NCI-H1048 (cell line): ENCODE measurements at places on chromosomes 4 and X.

DNA sequence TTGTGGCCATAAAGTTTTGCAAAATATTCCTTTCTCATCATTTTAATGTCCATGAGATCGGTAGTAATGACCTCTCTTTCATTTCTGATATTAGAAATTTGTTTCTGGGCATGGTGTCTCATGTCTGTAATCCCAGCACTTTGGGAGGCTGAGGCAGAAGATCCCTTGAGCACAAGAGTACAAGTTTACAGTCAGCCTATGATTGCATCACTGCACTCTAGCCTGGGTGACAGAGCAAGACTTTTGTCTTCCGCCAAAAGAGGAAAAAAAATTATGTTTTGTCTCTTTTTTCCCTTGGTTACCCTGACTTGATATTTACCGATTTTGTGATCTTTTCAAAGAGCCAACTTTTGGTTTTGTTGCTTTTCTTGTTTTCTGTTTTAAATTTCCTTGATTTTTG lies 10.8 kb upstream of the NKAP start:
- no peak for DNase-seq

DNA sequence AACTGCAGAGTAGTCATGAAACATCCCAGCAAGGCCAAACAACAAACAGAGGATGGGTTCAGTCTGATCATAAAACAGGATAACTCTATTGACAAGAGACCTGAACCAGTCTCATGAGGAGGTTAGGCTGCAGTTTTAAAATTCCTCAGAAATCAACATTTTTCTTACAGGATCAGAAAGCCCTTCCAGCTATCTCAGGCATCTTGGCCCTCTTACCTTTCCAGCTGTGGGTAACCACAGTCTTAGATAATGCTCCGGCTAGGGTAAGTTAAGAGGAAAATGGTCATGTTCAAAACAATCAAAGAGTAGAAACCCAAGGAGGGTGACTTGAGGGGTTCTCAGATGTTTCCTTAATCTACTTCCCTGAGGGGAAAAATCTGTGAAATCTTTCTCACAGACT lies 5.1 kb downstream of the CTSO start:
- no peak for DNase-seq

DNA sequence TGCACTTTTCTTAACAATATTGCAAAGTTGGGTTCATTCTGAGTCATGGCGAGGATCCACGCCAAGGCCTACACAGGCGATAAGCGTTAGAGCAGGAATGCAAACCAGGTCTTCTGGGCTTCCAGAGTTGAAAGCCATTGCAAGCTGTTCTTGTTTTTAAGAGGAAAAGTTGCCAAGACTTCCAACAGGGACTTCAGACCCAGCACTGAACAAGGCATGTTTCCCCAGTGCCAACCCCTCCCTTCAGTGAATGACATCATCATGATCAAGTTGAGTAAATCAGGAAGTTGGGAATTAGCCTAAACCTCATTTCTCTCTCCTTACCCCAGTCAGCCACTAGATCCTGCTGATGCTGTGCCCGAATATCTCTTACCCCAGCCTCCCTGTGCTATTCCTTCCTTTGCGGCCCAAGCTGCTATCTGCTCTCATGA lies 355.1 kb downstream of the HS3ST1 start:
- no peak for DNase-seq

GRCh38 chr4:57220172-57220571 lies 110.0 kb upstream of the IGFBP7 start:
- DNase-seq: no peak

DNA sequence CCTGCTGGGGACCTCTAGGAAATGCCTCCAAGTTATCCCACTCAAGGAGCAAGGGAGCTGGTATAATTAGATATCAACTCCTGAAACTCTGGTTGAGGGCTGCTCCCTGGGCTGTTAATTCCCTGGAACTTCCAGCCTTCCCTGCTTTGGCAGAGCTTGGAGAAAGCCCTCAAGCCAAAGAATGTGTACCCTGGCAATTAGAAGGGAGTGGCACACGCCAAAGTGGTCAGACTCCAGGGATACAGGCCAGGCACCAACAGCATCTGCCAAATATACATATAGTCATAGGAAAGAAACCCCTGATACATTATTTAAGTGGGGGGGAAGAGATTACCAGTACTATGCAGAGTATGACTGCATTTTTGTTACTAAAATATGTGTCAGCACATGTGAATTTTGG lies 616.8 kb downstream of the BCOR start:
- DNase-seq: no peak

DNA sequence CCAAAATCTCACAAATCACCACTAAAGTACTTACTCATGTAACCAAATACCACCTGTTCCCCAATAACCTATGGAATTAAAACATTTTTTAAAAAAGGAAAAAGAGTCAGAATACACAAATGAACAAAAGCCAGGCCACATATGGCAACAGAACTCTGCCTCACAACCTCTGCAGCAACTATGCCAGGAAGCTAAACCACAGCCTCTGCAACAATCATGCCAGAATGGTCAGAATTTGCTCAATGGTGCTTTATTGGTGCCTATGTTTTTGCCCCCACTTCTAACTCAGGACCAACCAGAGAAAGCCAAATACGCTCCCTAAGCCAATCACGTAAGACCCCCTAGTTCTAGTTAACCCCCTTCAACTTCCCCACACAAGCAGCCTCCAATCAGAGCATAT lies 69.6 kb downstream of the HOPX start:
- no peak for DNase-seq

DNA sequence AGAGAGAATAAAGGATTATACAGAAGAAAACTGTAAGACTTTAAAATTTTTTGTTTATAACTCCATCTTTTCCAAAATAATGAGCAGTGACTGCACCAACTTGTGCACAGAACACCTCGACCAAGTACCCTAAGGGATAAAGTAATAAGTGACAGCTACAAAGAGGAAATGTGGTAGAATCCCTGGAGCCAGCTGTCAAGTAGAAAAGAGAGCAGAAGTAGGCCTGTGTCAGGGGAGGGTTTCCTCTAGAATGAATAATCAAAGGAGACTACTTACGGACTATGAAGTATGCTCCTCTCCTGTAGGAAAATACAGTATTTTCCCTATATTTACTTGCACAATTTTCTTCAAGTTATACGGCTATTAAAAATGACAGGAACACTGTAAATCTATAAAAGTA lies 1.2 kb downstream of the EIF1AX start:
- no peak for DNase-seq

DNA sequence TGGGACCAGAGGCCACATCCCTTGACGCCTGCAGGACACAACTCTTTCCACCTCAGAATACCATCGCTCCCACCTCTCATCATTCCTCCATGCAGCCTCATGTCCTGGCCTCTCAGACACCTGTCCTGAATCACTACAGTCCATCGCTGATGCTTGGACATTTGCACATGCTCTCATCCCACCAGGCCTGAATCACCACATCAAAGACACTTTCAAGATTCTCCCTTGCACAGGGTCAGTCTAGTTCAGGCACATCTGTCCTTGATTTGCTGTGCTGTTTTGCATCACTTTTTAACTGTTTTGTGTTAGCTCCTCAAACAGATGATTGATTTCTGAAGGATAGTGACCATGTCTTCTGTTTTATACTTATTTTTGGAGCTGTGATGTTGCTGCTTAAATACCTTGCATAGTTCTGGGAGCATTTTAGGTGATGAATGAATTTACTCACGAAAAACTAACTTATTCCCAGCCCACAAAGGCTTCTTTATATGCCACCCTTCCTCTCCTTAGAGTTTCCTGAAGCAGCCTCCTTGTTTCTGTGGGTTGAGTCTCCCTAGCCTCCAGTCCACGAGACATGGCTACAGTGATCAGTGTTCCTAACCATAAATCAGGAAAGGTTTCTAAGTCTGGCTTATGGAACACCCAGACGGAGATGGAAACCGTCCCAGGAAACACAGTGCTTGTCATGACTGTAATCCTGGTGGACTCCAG lies 2.6 kb downstream of the FAM114A1 start:
- no peak for DNase-seq

DNA sequence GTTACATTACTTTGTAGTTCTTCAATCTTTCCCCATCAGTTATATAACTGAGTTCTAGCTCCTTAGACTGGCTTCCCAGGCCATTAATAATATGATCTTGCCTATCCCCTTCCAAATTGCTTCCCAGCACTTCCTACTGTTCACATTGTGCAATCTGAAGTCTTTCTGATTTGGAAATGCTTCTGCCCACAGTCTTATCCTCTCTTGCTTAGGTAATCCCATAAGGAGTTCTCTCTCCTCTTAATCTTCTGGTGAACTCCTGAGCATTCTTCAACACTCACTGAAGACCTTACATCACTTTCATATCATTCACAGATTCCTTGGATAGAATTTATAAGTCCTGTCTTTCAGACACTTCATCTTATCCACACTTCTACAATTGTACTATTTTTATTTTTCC lies 132.7 kb upstream of the TTC29 start:
- no peak for DNase-seq

DNA sequence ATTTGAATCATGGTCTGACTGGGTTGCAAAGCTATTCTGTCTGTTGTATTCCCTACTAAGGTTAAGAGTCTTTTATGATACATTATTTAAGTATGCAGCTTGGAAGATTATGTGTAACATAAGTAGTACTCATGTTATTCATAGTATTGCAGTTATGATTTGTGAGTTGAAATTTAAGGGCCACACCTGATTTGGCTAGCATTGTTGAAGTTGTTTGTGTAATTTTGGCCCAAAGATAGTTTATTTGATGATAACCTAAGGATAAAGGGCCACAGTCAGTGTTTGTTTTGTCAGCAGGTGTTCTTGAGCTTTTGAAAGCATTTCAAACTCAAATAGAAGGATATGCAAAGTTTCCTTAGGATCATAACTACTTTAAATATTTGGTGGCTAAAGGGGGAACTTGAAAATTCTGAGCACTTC lies 38.9 kb downstream of the NUDT9 start:
- DNase-seq: no peak

DNA sequence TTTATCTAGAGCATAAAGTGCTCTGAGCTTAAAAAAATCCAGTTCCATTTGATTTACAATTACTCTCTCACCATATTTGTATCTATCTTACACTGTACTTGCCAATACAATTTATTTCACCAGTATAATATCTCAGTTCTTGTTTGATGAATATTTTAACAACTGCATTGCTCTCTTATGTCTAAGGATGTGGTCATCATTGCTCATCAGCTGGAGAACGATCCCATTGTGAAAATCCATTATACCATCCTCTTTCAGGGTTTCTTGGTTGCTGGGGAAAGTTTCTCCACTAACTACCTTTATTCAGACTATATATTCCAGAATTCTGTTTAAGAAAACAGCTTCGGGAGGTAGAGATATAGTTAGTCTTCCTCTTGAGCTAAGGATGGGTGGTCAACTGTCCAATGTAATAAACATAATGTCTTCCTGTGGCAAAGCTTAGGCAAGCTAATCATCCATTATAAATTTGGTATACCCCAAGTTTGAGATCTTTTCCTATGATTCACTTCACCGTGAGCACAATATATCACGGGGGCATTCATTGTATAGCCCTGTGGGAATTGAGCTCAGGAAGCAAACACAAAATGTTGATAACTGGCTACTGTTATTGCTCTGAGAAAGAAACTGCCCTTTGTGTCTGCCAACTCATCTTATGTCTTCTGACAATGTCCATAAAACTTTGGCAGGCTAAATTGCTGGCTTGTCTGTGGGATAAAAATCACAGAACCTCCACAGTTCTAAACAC lies 2361.9 kb downstream of the ARAP2 start:
- DNase-seq: no peak

GRCh38 chrX:20663336-20663735 lies 396.6 kb upstream of the RPS6KA3 start:
- no peak for DNase-seq

DNA sequence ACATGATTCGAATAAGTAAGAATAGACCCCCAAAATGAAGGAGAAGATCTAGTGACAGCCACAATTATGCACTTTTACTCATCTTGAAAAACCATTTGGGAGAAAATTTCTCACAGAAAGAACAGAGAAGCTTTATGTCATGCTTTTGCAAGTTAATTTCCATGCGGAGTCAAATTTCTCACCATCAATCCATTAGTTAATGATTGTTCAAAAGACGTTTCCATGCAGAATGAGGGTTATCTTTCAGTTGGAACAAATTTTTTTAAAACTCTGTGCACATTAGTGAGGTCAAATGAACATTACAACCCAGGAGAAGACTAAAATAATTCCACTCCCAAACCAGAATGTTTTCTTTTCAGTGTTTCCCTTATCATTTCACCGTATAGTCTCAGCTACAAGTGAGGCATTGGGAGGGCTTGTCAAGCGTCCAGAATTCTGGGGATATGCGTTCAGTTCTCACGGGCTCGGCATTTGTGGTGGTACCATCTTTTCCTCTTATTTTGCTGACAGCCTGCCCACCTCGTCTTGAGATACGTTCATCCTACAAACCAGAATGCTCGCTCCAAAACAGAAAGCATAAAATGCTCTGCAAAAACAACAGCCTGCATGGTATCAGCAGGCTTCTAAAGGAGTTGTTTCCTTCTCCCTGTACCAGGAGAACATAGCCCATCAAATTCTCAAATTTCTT lies 130.8 kb upstream of the TBL1X start:
- no peak for DNase-seq
